Activated CD4-positive, CD25-positive, alpha-beta regulatory T cell (primary cell): ENCODE measurements at places on chromosomes 5 and 9.

- DNase-seq, result no peak
Measured at GRCh38 chr5:154831451-154831850, 19.0 kb downstream of the FAXDC2 start.

GRCh38 chr9:134402182-134402581 lies 75.9 kb downstream of the RXRA start:
- DNase-seq, result no peak

- no peak for DNase-seq
Measured at GRCh38 chr5:418162-419121, 24.5 kb upstream of the EXOC3 start.

DNA sequence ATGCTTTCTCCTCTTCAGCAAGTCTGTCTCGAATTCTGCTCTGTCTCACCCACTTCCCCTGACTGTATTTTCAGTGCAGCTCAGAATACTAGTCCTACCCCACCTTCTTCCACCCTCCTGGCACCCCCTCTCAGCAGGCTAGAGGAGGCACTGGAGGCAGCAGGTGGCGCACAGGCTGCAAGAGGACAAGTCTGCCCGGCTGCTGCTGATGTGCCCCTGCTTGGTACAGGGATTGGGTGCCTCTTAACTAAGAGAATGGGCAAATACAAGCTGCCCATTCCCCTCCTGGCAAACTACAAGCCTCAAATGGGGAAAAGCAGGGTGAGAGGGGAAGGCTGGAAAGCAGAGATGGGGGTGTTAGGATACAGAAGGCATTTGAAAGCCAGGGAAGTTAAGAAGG lies 5.1 kb downstream of the TLN1 start:
- peak; percentile 39 for DNase-seq

GRCh38 chr9:115296831-115297565 lies 179.0 kb upstream of the TNC start:
- no peak for DNase-seq

- no peak for DNase-seq
Measured at GRCh38 chr9:18194316-18194715, 279.6 kb upstream of the ADAMTSL1 start.

DNA sequence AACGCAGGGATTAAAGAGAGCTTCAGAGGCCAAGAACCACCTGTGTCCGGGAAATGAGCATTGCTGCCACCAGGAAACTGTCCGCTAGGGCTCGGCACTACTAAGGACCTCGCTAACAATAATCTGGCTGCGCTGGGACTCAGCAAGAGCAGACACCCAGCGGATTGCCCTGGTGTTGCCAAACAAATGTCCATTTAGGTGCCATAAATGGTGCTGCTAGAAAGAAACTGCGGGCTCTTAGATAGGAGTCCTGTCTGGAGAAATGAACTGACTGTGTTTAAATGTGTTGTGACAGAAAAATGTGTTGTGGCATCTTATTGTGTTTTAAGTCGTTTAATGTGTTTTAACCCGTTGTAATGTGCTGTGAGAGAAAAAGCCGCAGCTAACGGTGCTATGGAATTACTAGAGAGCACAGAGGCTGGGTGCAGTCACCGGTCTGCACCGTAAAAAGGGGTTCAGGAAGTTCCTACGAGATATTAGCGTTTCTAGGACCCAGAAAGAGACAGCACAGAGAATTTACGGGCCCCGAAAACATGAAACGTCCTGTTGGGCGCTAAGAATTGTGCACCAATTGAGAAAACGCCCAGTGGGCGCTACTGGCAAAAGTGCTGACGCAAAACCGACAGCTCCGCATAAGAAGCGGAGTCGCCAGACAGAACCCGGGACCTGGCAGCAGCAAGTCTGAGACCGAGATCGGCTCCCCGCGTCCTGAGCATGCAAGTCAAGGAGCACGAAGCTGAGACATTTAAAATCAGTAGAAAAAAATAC lies 90.6 kb downstream of the ANXA2R start:
- DNase-seq, result peak; percentile 10

DNA sequence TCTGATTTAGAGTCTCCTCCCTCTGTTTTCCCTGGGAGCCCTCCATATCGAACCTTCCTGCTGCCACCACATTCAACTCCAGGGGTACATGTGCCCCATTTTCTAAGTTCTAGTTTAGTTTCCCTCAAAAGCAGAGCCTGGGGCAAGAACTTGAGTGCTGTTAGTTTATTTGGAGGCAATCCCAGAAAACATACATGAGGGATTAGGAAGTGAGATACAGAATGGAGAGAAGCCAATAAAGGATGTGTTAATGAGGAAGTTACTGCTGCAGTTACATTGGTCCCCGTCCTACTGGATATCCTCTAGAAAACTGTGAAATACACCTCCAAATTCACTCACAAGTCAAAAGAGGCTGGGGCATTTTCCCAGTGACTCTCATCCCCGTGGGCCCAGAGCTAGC lies 159.4 kb upstream of the SMARCA2 start:
- no peak for DNase-seq

GRCh38 chr9:1460143-1460769 lies 410.1 kb downstream of the DMRT2 start:
- no peak for DNase-seq

- no peak for DNase-seq
Measured at GRCh38 chr9:134783699-134784039, 96.9 kb upstream of the FCN2 start.
